ENCODE measurements at places on chromosomes 5 and 9.

GRCh38 chr5:81924442-81924841 is 47.4 kb upstream of the ATG10 start:
- DNase-seq: no peak

DNA sequence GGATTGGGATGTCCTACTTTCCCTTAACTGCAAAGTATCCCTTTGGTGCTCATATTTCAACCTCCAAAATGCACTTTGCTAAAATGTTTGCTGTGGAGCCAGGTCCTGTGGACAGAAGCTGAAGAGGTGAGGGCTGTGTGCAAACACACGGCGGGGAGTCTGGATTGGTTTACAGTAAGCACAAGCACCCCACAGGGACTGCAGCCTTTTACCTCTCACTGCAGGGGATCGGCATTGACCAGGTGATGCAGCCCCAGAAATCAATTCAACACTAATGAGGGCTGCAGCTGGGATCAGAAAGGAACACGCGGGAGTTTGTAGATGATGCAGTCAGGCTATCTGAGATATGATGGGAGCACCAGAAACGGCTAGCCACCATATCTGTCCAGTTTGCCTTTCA is 450.9 kb downstream of the CCDC171 start:
- no peak for DNase-seq

- DNase-seq: no peak
Observed at GRCh38 chr5:6315580-6315979, 62.8 kb downstream of the MED10 start.

- no peak for DNase-seq
Observed at GRCh38 chr9:30697958-30698357, 1686.5 kb upstream of the ACO1 start.

DNA sequence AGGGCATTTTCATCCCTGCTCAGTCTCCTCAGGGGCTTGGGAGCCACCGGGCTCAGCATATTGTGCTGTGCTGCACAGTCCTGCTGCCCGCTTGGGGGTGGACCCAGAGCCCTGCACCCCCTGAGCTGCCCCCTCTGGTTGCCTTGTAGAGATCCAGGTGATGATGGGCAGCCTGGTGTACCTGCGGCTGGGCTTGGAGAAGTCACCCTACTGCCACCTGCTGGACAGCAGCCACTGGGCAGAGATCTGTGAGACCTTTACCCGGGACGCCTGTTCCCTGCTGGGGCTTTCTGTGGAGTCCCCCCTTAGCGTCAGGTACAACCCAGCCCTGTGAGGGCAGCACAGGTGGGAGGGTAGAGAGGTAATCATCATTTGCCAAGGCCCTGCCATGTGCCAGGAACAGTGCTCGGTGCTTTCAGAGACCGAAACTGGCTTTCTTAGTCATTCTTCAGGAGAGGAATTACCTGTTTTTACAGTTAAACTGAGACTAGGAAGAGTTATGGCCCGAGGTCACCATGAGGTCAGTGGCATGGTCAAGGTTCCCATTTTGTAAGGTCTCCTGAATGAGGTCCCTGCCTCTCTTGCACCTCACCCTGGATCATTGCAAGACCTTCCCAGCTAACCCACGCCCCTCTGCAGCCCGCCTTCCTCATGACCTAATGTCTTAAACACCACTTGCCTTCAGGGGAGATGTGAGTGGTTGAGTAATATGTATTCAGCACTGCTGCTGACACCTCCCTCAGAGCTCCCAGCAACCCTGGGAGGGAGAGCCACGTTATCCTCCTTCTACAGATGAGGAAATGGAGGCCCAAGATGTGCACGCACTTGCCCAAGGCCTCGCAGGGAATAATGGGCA is 7.5 kb downstream of the NHP2 start:
- peak; percentile 28 for DNase-seq

DNA sequence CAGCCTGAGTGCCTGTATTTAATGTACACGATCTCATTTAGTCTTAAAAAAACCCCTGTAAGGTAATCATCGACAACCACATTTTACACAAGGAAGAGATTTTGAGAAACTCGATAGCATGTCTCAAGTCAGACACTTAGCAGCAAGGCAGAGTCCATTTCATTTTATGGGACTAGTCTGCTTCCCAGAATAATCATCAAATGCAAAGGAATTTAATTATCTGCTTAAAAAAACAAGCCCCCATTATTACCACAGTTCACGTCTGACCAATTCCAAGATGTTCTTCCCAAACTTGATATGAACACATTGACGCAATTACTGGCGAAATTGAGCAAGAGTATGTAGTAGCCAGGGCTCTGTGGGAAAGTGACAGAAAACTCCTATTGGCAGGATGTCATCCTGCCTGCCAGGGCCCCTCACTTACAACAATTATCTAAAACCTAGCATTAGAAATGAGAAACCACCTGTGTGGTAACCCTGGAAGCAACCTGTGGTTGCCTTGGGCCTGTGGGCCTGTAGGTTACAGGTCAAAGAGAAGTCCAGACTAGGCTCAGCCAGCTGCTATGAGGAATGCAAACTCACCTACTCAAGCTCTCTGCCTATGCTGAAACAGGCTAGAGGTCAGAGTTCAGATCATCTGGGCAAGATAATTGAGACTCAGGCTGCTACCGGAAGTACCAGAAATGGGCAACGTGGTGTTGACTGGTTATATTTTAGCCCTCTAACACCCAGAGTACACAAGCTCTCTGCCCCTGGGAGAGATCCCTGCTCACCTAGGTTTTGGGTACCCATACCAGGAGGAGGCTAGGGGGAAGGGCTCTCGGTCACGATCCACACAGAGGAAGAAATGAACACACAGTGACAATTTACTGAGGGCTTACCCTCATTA is 1.6 kb downstream of the B4GALT1 start:
- peak; percentile 74 for DNase-seq

DNA sequence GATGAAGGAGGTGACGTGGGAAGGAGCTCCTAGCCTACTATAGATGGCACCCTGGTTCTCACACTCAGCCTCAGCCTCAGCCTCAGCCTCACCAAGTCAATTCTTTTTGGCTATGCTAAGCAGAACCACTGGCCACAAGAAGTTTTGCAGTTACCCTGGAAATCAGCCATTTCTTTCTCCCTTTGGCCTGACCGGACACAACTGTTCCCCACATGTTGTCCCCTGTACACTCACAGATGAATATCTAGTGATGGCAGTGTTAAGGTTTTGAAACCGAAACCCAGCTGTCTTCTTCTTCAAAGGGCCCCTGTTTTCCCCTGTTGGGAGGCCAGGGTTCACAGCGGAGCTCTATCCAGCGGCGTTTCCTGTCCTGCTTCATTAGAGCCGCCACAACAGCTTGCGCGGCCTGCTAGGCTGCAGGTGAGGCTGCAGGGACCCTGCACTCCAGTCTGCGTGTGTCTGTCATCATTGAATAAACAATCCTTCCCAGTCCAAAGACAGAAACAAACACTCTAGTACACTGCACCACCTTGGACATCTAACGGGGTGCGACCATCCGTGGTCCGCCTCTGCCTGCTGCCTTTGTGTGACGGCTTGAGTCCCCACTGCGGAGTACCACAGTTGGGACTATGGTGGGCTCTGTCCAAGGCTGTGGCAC is 250.5 kb downstream of the DENND1A start:
- no peak for DNase-seq

All from fibroblast of upper back skin (primary cell).